ENCODE measurements at places on chromosomes 4 and X. TPM values are rescaled to one million over a fixed set of nuclear protein-coding genes. Genes with fewer than 3 reads are reported as not detected.

DNA sequence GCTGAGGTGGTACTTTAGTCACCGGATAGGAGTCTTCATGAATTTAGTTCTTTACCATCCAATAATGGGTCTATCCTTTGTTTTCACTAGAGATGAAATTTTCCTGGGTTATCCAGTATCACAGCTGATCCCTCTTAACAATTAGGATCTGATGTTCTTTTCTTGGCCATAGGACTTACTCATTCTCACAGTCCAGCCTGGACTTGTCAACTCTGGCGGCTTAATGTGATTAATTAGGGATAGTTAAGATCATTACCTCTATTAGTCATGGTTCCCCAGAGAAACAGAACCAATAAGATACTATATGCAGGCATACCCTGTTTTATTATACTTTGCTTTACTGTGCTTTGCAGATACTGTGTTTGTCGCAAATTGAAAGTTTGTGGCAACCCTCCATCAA lies 272.7 kb upstream of the FAT4 start:
- no peak for DNase-seq
- H3K27me3 ChIP-seq = no peaks in the 10 kb centered on the region
- no peaks in the 10 kb centered on the region for H3K36me3 ChIP-seq
- H3K27ac ChIP-seq = no peak overlapping the region
- H3K4me1 ChIP-seq = no peaks in the 10 kb centered on the region

DNA sequence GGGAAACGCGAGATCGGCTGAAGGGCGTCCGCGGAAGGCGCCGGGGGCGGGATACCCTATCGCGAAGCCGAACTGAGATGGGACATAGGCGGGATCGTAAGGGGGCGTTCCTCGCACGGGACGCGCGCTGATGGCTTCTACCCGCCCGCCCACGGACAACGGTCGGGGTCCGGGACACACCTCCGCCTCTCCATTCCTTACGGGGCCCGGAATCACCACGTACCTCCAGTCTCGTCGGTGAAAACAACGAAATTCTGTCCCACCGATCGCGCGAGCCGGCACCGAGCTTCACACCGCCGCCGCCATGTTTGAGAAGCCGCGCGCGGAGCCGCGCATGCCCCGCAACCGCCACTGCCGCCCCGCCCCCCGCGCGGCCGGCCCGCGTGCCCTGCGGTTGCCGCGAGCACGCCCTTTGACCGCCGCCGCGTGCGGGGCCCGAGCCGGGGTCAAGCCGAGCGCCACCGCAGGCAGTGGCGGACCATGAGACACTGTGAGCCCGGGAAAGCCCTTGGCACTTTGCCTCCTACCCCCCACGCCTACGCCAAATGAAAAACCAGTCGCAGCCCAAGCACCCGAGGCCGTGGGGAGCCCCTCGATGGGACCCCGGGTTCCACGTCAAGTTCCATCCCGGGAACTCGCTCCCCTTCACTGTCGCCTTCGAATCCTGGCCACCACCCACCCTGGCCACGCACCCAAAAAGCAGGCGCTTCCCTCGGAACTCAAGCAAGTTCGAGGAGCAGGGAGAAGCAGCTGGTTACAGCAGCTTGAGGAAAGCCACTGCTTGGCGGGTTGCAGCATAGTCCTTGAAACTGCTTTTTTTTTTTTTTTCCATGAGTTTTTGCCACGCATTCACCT lies at the start of gene SCML2:
TSS of gene SCML2 (minus strand) at position 320 of the 855 bp plus-strand sequence. CDS start 20,617 bp downstream, outside the sequence.
- H3K27me3 ChIP-seq = no peaks in the 10 kb centered on the region
- peak; percentile 62 for DNase-seq
- H3K4me3 ChIP-seq = peak within 1 kb of the TSS; percentile 77
- no peak within 1 kb of the TSS for H3K27ac ChIP-seq
- H3K4me1 ChIP-seq = peaks cover 4% of the 10 kb centered on the region

GRCh38 chr4:140105436-140105835 lies 48.5 kb downstream of the MAML3 start:
- H3K27me3 ChIP-seq = no peaks in the 10 kb centered on the region
- H3K4me1 ChIP-seq = peaks cover 52% of the 10 kb centered on the region
- DNase-seq = no peak
- H3K27ac ChIP-seq = no peak overlapping the region
- H3K4me3 ChIP-seq = no peak overlapping the region
- no peaks in the 10 kb centered on the region for H3K36me3 ChIP-seq

DNA sequence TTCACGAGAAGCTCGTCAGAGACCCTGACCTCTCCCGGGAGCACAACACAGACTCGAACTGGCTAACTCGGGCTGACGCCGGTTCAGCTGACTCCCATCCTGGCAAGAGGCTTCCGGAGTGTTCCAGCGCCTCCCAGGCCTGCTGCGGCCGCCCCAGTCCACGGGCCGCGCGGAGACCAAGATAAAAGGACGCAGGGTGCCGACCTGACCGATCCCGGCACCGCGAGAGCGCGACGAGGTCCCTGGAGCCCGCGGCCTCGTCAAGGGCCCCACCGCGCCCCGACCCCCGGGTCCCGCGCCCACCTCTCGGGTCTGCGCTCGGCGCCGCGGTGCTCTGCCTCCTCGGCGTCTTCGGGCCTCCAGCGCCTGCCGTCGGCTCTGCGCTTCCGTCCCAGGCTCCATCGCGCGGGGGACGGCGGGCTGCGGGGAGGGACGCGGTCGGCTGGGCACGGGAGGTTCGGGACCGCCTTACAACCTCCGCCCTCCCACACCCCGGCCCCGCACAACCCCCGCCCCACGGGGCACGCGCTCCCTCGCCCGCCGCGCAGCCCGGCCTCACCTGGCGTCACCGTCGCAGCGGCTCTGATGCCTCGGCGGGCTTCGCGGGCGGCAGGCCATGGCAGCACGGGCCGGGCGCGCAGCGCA lies 426 bp downstream of the SLBP start:
- H3K4me1 ChIP-seq = peaks cover 75% of the 10 kb centered on the region
- peak overlapping the region; percentile 88 for H3K4me3 ChIP-seq
- DNase-seq = no peak

DNA sequence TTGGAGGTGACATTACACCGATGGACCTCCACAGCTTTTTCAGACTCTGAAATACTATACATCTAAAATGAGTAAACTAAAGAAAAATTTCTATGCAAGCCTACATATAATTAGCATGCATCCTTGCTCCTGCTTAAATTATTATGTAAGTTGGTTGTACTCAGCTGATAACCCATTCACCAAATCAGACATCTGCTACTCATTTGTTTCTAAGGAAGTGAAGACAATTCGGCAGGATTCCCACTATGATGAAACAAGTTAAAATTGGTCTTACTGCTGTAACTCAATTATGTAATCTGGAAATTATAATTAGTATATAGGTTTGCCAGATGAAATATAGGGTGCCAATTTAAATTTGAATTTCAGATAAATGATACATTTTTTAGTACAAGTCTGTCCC lies 59.5 kb upstream of the FGF13 start:
- DNase-seq = no peak
- no peaks in the 10 kb centered on the region for H3K27me3 ChIP-seq
- peaks cover 4% of the 10 kb centered on the region for H3K4me1 ChIP-seq
- no peak overlapping the region for H3K4me3 ChIP-seq
- H3K27ac ChIP-seq = no peak overlapping the region
- no peaks in the 10 kb centered on the region for H3K36me3 ChIP-seq

DNA sequence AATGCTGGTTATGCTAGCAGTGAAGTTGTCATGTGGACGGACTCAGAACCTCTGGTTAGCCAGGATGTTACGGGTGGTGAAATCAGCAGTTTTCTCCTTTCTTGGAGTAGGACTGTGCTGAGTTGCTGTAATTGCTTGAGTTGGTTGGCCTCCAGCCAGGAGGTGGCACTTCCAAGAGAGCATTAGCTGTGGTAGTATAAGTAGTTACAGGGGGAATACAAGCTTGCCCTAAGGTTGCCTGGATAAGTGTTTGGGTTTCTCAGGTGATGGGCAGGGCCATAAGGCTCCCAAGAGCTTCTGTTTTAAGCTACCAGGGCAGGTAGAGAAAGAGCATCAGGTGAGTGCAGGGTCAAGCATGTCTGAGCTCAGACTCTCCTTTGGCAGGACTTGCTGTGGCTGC lies 103.0 kb downstream of the ZNF518B start:
- peaks cover 21% of the 10 kb centered on the region for H3K27me3 ChIP-seq
- H3K4me1 ChIP-seq = no peaks in the 10 kb centered on the region
- no peak for DNase-seq
- H3K27ac ChIP-seq = no peak overlapping the region
- no peak overlapping the region for H3K4me3 ChIP-seq

DNA sequence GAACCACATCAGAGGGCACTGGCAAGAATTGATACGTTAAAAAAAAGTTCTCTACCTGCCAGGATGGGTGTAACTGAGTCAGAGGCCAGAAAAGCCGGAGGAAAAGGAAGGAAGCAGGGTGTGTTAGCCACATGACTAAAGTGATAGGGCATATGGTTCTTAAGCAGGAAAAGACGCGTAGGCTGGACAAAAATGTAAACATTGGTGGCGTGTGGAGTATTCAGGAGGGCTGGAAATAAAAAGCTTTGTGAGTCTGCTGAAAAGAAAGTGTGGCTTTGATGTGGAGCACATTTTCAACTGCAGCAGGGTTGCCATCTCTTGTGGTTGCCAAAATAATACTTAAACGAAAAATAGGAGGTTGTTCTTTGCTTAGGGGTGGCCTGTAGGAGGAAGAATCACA lies 186.5 kb upstream of the RPL34 start:
- no peaks in the 10 kb centered on the region for H3K36me3 ChIP-seq
- peak; percentile 77 for DNase-seq
- H3K27me3 ChIP-seq = no peaks in the 10 kb centered on the region
- H3K27ac ChIP-seq = peak overlapping the region; percentile 85
- peak overlapping the region; percentile 59 for H3K4me3 ChIP-seq

DNA sequence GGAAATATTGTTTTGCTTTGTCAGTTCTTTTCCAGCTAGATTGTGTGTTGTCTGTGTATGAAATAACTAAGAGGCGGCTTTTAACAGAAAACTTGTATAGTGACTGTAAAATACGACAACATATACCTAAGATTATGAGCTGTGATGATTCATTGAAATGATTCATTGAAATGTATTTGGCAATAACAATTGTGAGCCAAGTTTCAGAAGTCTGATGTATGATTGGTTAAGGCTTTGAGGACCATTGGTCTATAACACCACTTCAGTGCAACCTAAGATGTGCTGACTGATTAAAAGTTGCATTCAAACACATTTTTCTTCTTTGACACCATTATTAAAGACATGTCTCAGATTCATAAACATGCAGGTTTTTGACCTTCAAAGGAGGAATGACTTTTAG lies 76.6 kb downstream of the PTPN13 start:
- DNase-seq = no peak
- H3K4me3 ChIP-seq = no peak overlapping the region
- peaks cover 1% of the 10 kb centered on the region for H3K27me3 ChIP-seq

- H3K27me3 ChIP-seq = peaks cover 20% of the 10 kb centered on the region
- H3K4me1 ChIP-seq = no peaks in the 10 kb centered on the region
- no peak for DNase-seq
Measured at GRCh38 chr4:154584259-154584658, 6.3 kb downstream of the FGA start.

- DNase-seq = no peak
- H3K4me1 ChIP-seq = no peaks in the 10 kb centered on the region
- no peak overlapping the region for H3K4me3 ChIP-seq
- peaks cover 20% of the 10 kb centered on the region for H3K36me3 ChIP-seq
Measured at GRCh38 chr4:7790999-7791398, 148.7 kb downstream of the AFAP1 start.

- H3K27ac ChIP-seq = no peak overlapping the region
- peaks cover 5% of the 10 kb centered on the region for H3K36me3 ChIP-seq
- no peak for DNase-seq
- peak overlapping the region; percentile 63 for H3K4me3 ChIP-seq
- H3K27me3 ChIP-seq = peaks cover 27% of the 10 kb centered on the region
Measured at GRCh38 chr4:186726426-186727168, 2.9 kb upstream of the FAT1 start.

- peaks cover 30% of the 10 kb centered on the region for H3K4me1 ChIP-seq
- no peaks in the 10 kb centered on the region for H3K36me3 ChIP-seq
- no peak overlapping the region for H3K27ac ChIP-seq
- H3K4me3 ChIP-seq = peak overlapping the region; percentile 90
- DNase-seq = no peak
Measured at GRCh38 chr4:42397635-42398170, 415 bp downstream of the SHISA3 start.

GRCh38 chrX:19156186-19156585 lies 33.9 kb upstream of the ADGRG2 start:
- H3K27ac ChIP-seq = no peak overlapping the region
- H3K27me3 ChIP-seq = peaks cover 4% of the 10 kb centered on the region
- no peaks in the 10 kb centered on the region for H3K36me3 ChIP-seq
- no peaks in the 10 kb centered on the region for H3K4me1 ChIP-seq

- H3K27ac ChIP-seq = peak overlapping the region; percentile 12
- H3K4me1 ChIP-seq = no peaks in the 10 kb centered on the region
- H3K36me3 ChIP-seq = no peaks in the 10 kb centered on the region
Measured at GRCh38 chr4:140710908-140711622, 45.1 kb downstream of the TBC1D9 start.

GRCh38 chr4:183448436-183448835 lies 4.0 kb downstream of the CDKN2AIP start:
- no peaks in the 10 kb centered on the region for H3K36me3 ChIP-seq
- no peaks in the 10 kb centered on the region for H3K27me3 ChIP-seq
- no peak for DNase-seq
- H3K27ac ChIP-seq = peak overlapping the region; percentile 99
- peaks cover 51% of the 10 kb centered on the region for H3K4me1 ChIP-seq

FAM156A gene
- 4.7 TPM for polyA plus RNA-seq

CAPN6 gene
- not detected for polyA plus RNA-seq

PLXNB3 gene
- not detected for polyA plus RNA-seq

CXorf51A gene
- not detected for polyA plus RNA-seq

LNX1 gene
- 0.32 TPM for polyA plus RNA-seq

SHROOM4 gene
- polyA plus RNA-seq = not detected

EFNB1 gene
- 3.2 TPM for polyA plus RNA-seq

NOP14 gene
- polyA plus RNA-seq = 10.8 TPM

MAGEA2 gene
- not detected for polyA plus RNA-seq

DIAPH2 gene
- polyA plus RNA-seq = 5.5 TPM

PCYT1B gene
- not detected for polyA plus RNA-seq

DDX53 gene
- not detected for polyA plus RNA-seq

FAM184B gene
- not detected for polyA plus RNA-seq

CCDC120 gene
- 0.61 TPM for polyA plus RNA-seq

USP17L15 gene
- not detected for polyA plus RNA-seq

DTHD1 gene
- polyA plus RNA-seq = 8.1 TPM

Measured in naive thymus-derived CD8-positive, alpha-beta T cell (primary cell).